ENCODE measurements at places on chromosomes 7 and 10.

DNA sequence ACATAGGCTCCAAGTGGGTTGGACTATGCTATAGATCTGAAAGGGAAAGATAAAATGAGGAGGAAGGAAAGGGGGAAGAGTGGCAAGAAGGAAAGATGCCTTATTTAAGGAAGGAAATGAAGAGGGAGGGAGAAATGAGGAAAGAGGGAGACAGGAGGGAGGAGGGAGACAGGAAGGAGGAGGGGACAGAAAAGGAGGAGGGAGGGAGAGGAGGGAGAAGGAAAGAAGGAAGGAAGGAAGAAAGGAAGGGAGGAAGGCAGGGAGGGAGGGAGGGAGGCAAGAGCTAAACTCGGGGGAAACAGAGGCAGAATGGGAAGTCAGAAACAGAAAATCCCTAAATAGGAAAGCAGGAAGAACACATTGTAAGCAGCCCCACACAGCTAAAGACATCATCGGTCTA, 67.4 kb downstream of the KIAA1549 start:
- DNase-seq = no peak

- DNase-seq = no peak
These were observed 243.8 kb upstream of the ETV1 start for GRCh38 chr7:14233076-14233867.

GRCh38 chr10:31143331-31143935, 111.8 kb upstream of the ZNF438 start:
- peak; percentile 20 for DNase-seq

DNA sequence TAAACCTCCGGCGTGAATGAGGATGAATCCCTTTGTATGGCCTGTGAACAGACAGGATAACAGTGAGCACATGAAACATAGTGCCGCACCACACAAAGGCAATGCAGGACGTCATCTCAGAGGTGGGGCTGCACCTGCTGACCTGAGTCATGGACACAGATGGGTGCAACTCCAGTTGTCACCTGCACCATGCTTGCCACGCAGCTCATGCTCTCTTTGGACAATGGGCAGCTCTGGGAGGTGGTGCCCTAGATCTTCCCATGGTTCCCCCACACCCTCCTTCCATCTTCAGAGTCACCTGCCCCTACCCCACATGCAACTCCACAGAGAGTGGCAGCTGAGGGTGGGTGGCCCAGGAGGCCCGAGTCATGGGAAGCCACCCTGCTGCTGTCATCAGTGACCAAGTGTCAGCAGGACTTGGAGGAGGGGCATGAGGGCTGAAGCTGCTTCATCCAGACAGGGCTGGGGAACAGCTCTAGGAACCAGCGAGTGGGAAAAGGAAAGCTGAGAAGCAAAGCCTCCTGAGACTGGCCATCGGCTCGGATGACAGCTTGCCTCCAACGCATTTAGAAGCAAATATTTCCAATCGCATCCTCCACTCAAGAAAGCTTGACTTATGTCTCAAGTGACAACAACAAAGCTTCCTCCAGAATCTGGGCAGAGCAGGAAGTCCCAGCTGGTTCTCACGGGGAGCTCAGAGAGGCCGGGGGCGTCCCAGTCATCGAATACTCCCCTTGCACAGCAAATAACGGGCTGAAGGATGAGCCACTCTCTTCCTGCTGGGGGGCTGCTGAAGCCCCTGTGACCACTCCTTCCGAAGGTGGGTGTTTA, 27.1 kb downstream of the VIPR2 start:
- no peak for DNase-seq

- no peak for DNase-seq
These were observed 452.4 kb upstream of the PHF14 start for GRCh38 chr7:10521306-10521705.

DNA sequence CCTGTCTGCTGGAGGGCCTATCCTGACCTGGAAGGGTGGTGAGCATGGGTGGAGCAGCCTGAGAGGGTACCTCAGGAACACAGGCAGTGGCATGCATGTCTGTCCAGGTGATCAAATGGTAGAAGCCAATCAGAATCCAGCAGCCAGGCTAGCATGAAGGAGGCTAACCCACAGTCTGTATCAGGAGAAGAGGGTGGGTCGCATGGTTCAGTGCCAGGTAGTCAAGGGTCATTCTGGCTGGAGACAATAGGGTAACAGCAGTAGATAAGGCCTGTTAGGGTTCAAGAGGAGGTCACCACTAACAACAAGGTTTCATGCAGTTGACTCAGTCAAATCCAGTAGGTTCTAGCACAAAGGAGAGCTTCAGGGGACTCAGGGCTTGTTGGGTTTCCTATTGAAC, 10.4 kb downstream of the ALDH18A1 start:
- no peak for DNase-seq

GRCh38 chr10:132263866-132264265, 43.9 kb downstream of the STK32C start:
- DNase-seq = no peak
